Lung (tissue), 17 donors: ENCODE measurements at places on chromosomes 2 and 18. TPM values are rescaled to one million over a fixed set of nuclear protein-coding genes. Genes with fewer than 3 reads are reported as not detected.

PFN4 gene
- 0.66 TPM for polyA plus RNA-seq

SPATA3 gene
- not detected for polyA plus RNA-seq

UPP2 gene
- 0.01 TPM for polyA plus RNA-seq

HS1BP3 gene
- 41.4 TPM for polyA plus RNA-seq

GPR39 gene
- polyA plus RNA-seq = 5.8 TPM

CYTIP gene
- 45.9 TPM for polyA plus RNA-seq

SPR gene
- polyA plus RNA-seq = 32.2 TPM

IL36B gene
- not detected for polyA plus RNA-seq

DIPK1C gene
- polyA plus RNA-seq = 0.02 TPM

KIF5C gene
- 0.22 TPM for polyA plus RNA-seq

GCFC2 gene
- 25.4 TPM for polyA plus RNA-seq
